ENCODE measurements at places on chromosomes 2 and 18.

DNA sequence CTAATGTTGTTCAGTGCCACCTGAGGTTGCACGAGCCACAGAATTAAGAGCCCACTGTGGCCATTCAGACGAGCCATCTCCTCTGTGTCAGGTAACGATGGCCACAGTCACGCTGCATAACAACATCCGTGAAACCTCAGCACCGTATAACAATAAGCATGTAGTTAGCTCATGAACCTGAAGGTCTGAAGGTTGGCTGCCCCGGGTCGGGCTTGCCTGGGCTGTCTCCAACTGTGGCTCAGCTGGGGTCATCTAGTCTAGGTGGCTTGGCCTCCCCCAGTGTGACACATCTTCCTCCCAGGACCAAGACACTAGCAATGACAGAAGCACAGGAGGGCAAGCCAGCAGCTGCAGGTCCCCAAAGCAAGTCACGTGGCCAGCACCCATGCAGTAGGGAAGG lies 258.0 kb downstream of the GLI2 start:
- DNase-seq, result no peak

DNA sequence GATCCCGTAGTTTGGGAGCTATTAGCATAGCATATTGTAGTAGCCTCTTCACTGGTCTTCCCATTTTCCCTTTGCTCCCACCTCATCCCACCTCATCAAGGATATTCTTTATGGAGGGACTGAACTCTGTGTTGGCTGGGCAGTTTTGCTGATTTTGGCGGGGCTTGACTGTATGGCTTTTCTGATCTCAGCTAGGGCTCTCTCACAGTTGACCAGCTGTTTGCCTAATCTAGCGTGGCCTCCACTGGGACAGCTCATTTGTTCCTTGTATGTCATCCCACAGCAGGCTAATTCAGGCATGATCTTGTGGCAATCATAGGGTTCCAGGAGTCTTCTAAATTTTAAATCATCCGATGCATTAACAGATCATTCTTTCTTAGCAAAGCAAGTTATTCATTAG lies 30.2 kb upstream of the MTX2 start:
- DNase-seq, result no peak

DNA sequence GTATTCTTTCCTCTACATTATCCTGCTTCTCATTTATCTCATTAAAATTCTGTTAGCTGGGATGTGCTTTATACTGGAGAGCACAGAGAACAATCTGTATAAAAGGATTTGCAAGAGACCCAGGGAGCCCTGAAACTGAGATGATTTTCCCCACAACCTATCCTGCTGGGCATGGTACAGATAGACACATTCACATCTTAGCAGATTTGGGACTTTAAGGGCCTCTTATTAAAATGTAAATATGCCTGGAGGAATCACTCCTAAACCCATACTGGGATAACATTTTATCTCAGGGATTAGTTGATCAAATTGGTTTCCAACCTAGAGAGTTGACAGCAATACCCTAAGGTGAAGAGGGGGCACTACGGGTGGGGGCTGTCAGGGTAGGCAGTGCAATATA lies 45.5 kb downstream of the AOX1 start:
- DNase-seq, result no peak

GRCh38 chr2:29123617-29124349 lies 8.6 kb downstream of the CLIP4 start:
- DNase-seq, result no peak

GRCh38 chr2:186590759-186591505 lies 1.1 kb downstream of the ITGAV start:
- peak; percentile 58 for DNase-seq

All from anterior cingulate cortex (tissue), 58 donors.